Stimulated activated CD4-positive, alpha-beta T cell treated with anti-CD3 and anti-CD28 coated beads, Interleukin-15, amount 100 ng/mL, for 48 hours (primary cell): ENCODE measurements at places on chromosomes 7 and 10.

- DNase-seq, result no peak
Observed at GRCh38 chr10:117544004-117544701, 1.6 kb downstream of the EMX2 start.

DNA sequence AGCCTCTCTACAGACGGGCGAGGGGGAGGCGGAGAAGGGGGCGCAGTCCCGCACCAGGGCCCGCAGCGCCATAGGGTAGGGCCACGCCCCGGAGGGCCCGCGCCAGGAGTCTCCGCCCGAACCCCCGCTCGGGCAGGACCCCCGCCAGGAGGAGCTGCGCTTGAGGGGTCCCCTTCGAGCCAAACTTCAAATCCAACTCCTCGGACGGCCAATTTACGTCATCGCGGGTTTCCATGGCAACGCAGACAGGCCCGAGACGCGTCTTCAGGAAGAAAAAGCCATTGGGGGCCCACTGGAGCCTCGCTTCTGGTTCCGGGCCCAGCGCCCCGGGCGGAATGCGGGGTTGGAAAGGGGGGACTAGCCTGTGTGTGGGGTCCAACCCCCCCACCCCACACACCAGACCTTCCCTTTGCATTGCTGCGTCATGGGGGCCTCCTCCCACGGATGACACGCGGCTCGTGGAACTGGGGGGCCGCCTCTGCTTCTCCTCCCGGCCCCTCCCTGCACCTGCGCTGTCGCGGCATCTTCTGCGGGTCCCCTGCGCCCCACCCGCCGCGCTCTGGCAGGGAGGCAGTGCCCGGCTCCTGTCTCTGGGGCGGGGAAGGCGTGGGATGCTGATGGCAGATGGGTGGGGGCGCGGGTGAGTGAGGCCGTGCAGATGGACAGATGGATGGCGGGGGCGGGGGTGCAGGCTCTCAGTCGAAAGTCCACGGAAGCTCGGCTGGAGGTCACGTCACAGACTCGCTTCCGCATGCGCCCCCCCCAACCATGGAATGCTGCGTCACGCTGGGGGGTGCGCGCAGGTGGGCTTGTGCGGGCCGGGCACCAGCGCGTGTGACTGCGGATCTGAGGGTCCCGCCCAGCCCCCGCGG lies 1.2 kb downstream of the CALY start:
- DNase-seq, result peak; percentile 59

- DNase-seq, result no peak
Observed at GRCh38 chr7:128963327-128963757, 25.6 kb downstream of the IRF5 start.

DNA sequence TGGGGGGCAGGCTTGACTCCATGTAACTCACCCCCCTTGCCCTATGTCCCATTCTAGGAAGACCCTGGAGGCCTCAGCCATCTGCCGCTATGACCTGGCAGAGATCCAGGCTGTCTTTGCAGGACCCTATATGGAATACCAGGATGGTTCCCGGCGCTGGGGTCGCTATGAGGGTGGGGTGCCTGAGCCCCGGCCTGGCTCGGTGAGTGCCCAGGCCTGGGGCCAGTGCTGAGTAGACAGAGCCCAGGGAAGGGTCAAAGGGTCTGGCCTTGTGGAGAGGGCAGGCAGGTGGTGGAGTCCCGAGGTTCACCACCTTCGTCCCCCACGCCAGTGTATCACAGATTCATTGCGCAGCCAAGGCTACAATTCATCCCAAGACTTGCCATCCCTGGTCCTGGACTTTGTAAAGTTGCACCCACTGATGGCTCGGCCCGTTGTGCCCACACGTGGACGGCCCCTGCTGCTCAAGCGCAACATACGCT lies 7.5 kb downstream of the MRPL43 start:
- DNase-seq, result no peak

DNA sequence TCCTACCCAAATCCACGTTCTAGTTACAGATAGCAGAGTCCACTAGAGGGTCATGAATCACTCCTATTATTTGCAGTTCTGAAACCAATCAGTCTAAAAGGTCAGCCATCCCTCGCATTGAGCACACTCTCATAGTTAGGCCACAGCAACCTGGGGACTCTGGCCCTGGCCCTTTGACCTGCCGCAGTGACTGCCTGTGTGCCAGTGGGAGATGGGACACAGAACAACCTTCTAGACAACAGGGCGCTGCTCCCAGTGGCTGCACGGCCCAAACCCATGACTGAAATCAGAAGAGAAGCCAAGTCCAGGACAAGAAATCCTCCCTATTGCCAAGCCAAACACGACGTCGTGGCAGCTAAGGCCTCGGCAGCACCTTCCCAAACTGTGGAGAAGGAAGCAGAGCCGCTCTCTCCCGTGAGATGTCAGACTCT lies 158.5 kb downstream of the HERPUD2 start:
- no peak for DNase-seq

DNA sequence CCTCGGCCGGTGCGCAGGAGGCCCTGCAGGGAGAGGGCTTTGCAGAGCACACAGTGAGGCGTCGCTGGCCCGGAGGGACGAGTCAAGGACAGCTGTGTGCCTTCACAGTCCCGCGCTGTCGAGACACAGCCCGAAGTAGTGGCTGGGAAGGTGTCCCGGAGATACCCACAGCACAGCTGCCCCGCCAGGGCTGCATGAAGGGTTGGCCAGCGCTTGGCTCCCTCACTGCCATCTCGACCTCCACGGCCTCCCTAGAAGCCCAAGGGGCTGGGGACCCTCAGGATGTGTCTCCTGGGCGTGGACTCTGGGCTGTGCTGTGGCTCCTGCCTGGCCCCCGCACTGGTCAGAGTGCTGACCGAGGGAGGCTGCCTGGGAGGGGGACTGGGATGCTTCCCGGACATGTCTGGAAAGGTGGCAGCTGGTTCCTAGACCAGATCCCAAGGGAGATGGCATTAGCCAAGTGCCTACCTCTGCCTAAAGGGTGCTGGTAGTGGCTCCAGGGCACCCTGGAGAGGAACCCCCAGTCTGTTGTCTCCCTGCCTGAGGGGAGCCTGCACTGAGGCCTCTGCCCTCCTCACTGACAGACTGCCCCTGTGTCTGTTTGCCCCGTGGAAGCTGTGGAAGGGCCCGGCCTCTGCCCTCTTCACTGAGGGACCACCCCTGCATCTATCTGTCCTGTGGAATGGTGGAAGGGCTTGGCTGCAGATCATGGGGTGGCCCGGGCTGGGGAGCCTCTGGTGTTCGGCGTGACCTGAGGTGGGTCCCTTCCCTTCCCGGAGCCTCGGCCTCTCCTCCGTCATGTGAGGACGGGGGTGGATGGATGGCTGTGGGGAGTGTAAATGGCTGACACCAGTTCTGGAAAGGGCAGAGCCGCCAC lies 5.8 kb downstream of the ELFN1 start:
- DNase-seq, result no peak

GRCh38 chr10:14050598-14050997 lies 280.1 kb downstream of the FRMD4A start:
- DNase-seq, result no peak

- DNase-seq, result no peak
Observed at GRCh38 chr7:46301677-46302076, 380.6 kb upstream of the IGFBP3 start.
